ENCODE measurements at places on chromosomes 2 and 18. TPM values are rescaled to one million over a fixed set of nuclear protein-coding genes. Genes with fewer than 3 reads are reported as not detected.

DNA sequence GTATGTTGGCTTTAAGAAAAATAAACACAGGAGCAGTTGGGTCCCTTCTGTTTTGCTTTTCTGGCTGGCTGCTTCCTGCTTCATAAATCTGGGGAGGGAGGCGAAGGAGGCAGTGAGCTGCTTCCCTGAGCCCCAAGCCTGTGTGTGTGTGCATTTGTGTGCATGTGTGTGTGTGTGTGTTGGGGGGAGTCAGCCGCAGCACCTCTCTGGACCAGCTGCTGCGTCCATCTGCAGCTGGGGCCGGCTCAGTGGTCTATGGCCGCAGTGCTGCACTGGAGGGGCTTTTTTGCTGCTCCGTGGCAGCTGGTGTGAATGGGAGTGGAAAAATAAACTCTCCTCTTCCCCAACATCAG lies 192.3 kb downstream of the RNF144A start:
- no peak for DNase-seq

DNA sequence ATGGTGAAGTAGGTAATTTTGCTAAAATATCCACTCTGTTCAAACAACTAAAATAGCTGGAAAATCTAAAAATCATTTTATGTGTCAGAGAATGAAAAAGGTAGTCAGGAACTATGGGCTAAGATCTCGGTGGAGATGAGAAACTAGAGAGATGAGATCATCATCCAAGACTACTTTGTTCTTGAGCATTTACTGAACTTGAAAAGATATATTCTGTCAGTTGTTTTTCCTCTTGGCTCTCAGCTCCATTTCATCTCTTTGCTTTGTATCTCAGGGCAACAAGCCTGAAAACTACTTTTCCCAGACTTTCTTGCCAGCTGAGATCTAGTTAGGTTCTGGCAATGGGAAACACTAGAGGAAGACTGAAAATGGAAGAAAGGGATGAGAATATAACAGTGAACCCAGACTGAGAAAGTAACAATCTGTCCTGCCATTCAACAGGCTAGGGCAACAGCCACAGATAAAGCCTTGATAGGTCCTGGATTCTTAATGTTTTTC lies 346.2 kb upstream of the MEX3C start:
- DNase-seq = no peak

- no peak for DNase-seq
Observed at GRCh38 chr2:109257653-109258052, 128.6 kb downstream of the SH3RF3 start.

DNA sequence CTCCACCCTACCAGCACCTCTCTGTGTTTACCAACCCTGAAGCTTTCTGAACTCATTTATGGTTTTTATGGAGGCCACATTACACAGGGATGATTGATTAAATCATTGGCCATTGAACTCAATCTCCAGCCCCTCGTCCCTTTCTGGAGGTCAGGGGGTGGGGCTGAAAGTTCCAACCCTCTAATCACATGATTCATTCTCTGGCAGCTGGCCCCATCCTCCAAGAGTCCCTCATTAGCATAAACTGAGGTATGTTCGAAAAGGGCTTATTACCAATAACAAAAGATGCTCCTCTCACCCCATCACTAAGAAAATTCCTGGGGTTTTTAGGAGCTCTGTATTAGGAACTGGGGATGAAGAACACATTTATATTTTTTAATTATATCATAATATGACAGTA lies 92.3 kb downstream of the DIS3L2 start:
- no peak for DNase-seq

- DNase-seq = no peak
Observed at GRCh38 chr2:76633276-76633921, 888.8 kb downstream of the LRRTM4 start.

Gene EGR4
- not detected for total RNA-seq

Gene ANKRD30B
- total RNA-seq = not detected

Gene ACMSD
- total RNA-seq = not detected
